ENCODE measurements at places on chromosomes 1 and 21.

- no peak for DNase-seq
Observed at GRCh38 chr1:28021064-28021463, 61.3 kb downstream of the XKR8 start.

DNA sequence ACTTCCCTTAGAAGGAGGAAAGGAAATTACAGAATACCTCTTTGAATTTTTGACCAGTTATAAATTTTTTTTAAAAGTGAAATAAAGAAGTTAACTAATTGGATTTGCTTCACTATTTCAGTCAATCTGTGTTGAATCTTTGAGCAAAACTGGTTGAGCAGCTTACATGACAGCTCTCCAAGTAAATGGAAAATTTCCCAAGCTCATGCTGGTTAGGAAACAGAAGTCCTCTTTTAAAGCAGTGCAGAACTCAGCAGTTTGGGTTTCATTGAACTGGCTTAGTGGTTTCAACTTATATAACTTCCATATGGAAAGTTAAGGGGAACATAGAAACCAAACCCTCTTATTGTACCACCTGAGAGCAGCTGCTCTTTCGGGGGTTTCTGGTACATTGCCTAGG is 250.5 kb downstream of the PDE4B start:
- no peak for DNase-seq

GRCh38 chr21:35062016-35062415 is 12.9 kb upstream of the RUNX1 start:
- no peak for DNase-seq

DNA sequence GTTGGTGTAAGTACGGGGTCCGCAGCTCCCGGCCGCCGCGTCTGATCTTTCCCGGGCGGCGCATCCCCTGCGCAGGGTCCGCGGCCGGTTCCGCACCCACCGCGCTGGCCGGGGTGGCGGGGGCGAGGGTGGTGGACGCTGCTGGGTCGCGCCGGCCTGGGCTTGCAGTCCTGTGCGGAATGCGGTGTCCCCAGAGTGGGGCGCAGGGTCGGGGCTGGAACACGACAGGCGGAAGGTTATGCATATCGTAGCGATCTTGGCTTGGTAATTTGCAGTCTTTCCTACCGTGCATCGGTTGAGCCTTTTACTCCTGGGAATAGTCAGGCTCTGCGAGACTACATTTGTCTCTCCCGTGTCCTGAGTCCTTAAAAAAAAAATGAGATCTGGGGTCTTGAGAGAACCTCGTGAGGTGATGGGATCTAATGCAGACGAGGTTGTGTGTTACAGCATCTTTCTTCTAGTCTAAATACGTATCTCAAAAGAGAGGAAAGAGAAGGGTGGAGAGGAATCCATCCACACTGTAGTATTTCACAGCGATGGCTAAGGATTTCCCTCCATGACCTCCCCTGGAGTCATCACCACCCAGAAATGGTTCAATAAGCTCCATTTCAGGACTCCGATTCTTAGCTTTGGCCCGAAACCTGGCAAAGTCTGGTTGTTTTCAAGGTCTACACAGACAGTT is 572 bp downstream of the ATP1B1 start:
- peak; percentile 50 for DNase-seq

DNA sequence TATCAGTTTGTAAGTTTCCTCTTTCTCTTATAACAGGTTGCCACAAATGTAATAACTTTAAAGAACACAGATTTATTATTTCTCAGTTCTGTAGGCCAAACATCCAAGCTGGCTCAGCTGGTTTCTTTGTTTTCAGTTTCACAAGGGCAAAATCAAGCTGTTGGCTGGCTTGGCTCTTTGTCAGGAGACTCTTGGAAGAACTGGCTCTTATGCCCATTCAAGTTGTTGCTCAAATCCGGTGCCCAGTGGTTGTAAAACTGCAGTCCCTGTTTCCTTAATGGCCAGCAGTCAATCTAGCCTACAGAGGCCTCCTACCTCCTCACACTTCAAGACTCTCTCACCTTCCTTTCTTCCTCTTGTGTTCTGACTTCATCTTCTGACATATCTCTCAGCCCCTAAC is 1171.0 kb downstream of the MRPL39 start:
- DNase-seq, result no peak

GRCh38 chr1:218886101-218886871 is 287.4 kb upstream of the LYPLAL1 start:
- peak; percentile 11 for DNase-seq

DNA sequence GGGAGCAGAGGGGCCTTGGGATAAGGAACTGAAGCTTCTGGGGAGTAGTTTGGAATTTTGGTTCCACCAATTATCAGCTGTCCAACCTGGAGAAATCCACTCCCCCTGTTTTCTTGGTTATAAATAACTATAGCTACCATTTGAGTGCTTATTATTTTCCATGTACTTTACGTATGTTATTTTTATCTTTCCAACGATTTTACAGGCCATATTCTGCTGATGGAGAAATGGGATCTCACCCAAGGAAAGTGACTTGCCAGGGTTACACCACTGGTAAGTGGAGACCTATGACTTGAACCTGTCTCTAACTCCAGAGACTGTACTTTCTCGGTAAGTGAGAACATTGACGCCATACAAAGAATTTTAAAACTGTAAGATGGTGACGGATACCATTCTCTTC is 49.0 kb upstream of the CD34 start:
- DNase-seq, result no peak

DNA sequence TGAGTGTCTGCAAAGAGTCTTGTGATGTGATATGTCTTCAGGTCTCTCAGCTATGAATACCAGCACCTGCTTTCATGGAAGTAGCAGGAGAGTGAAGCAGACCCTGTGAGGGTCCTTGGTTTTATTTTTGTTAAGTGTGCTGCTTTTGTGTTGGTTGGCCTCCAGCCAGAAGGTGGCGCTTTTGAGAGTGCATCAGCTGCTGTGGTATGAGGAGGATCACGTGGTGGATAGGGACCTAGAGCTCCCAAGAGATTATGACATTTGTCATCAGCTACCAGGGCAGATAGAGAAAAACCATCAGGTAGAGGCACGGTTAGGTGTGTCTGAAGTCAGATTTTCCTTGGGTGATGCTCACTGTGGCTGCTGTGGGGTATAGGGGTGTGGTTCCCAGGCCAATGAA is 1232.1 kb downstream of the MRPL39 start:
- DNase-seq, result no peak

DNA sequence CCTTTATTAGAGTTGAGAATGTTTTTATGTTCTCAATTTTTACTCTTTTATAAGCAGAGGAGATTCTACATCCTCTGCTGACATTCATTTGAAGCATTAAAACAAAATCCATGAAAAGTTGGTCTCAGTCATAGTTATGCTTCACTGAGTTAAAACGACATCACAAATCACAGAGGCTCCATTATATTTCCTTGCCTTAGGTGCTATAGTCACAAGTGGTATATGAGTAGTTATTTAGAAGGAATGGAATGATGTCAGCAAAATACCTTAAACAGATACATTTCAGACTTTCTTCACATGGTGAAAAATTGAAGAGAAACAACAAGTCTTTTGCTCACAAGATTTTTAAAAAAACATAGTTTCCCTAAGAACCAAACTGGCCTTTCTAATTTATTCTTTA is 11.7 kb upstream of the METTL13 start:
- DNase-seq, result no peak

GRCh38 chr1:176227579-176227978 is 20.5 kb upstream of the COP1 start:
- DNase-seq, result no peak

DNA sequence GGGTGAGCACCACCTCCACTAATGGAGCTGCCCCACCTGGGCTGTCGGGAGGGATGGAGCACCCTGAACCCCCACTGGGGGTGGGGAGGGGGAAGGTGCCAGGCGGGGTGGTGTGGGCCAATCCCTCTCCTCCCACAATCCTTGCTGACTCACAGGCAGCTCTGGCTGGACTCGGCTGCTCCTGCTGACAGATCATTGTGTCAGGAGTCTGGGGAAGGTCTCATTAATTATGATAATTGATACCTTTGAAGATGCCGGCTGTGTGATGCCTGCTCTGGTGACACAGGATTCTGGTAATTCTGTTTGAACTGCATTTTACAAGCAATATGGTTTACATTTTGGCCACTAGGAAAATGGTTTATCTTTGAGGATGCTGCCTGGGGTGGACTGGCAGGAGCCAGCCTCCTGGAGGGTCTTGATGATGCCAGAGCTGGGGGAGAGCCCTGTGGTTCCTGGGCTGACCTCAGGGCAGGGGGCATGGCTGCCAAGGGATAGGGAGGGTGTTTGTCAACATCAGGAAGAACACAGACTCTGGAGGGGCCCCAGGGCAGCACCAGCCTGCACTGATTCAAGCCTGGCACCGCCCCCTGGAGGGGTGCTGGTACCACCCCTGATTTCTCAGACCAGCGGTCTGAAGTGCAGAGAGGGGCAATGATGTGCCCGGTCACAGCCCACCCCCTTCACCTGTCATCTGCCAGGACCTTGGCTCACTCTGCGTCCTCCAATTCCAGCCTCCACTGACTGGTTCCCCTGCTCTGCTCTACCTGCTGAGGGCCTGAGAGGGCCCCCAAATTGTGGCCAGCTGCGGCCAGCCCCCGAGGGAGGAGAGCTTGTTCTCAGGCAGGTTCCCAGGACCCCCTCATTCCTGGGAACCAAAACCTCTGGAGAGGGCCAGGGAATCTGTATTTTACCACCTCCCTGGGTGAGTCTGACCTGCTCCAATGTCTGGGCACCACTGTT is 338.8 kb downstream of the MATN1 start:
- no peak for DNase-seq

- DNase-seq, result no peak
Observed at GRCh38 chr1:15382601-15383518, 26.8 kb upstream of the EFHD2 start.

DNA sequence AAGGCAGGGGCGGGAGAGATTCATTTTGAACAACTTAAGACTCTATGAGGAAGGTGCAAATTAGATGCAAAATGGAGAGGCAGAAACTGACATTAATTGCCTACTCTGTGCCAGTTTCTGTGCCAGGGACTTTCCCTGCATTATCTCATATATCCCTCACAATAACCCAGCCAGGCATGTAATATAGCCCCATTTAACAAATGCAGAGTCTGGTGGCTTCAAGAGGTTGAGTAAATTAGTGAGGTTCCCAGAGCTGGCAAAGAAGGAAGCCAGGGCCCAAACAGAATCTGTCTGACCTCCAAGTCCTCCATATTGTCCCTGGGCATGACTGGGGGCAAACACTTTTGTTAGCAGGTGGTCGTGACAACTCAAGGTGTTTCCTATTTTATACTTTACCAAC is 199.8 kb downstream of the ASTN1 start:
- no peak for DNase-seq

- DNase-seq, result no peak
Observed at GRCh38 chr1:163970151-163970550, 588.8 kb upstream of the PBX1 start.

DNA sequence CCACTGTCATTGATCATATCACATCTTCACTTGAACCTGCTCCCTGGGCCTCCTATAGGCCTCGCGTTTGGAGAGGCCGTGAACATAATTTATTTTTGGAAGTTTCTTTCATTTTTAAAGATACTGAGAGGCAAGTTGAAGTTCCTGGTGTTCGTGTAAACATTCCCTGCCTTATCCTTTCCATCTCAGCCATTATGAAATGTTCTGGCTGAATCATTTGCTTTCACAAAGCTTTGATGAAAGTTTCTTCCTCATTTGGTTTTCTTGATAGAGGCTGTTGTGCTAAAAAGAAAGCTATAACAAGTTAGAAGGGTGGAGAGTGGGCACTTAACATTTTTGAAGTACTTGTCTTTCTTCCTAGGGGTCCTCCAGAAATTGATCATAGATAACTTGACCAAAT is 15.5 kb downstream of the CAMTA1 start:
- DNase-seq, result peak; percentile 84

DNA sequence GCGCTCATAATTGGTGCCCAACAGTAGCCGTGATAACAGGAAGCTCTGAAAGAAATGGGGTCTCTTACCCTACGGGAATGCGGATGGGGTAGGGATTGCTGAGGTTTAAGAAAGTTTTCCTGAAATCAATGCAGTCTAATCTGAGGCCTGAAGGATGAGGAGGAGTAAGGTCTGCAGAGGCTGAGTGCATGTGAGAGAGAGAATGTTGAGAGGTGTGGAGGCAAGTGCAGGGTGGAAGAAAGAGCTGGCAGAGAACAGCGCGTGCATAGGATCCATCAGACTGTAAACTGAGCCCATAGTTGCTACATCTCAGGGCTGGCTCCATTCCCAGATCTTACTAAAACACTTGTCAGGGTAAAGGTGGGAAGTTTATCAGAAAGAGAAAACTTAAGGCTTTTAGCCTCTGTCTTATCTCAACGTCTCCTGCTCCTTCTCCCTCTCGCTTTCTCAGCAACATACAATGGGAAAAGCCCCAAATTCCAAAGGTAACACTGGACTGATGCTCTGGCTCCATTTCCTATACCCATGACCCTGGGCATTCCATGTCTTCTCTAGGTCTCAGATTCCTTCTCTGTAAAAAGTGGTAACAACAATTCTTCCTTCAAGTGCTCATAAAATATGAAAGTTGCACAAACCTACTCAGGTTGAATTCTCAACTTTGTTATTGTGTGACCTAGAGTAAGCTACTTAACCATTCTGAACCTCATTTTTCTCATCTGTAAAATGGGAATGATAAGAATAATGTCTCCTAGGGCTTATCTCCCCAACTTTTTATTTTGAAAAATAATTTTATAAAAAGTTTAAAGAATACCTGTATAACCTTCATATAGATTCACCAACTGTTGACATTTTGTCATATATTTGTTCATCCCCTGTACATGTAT is 75.2 kb downstream of the SH3GLB1 start:
- peak; percentile 60 for DNase-seq

DNA sequence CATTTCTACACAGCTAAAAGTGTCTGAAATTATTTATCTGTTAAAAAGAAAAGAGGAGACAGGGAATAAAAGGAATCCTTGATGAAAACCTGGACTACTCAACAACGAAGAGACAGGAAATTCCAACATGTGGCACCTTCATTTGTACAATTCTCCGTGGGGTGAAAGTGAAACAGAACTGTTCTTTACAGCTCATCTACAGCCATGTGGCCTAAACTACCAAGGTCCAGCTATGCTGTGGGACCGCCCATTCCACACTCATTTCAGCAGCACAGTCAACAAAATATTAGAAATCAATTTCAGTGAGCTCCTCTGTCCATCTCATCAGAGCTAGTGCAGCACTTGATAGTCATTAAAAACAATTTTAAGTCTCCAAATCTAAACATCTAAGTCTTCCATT is 44.0 kb downstream of the UBR4 start:
- DNase-seq, result no peak

- peak; percentile 93 for DNase-seq
Observed at GRCh38 chr1:159752135-159752580, 28.6 kb upstream of the DUSP23 start.

DNA sequence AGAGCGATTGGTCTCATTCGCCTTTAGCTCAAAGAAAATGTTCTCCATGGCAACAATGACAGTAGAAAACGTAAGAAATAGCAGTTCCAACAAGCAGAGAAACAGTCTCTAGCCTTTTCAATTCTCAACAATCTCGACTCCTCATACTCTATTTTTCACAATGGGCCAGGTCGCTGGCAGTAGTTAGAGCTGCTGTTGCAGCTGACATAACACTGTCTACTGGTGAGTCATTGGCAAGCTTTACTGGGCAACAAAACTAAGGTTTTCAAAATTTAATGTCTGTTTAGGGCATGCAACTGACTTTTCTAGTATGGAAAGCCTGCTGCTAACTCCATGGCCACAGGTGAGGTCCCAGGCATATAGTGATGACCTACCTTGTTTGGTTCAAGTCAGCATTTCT is 221.1 kb upstream of the KAZN start:
- no peak for DNase-seq

Measured in adipocyte (in vitro differentiated cells).